ENCODE measurements at places on chromosomes 5 and 9.

- no peak for DNase-seq
These were observed 45.2 kb upstream of the NEK6 start for GRCh38 chr9:124212381-124213050.

DNA sequence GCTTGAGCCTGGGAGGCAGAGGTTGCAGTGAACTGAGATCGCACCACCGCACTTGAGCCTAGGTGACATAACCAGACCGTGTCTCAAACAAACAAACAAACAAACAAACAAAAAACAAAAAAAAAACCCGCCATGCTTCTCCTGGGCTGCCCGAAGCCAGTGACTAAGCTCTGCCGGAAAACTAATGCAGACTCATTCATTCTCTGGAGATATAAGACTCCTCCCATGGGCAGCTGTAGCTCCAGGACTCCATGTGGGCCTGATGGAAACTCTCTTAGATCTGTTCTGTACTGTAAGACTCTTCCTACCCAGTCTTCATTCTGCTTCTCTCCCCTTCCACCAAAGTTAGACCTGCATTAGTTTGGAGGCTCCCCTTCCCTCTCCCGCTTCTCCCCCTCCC lies 11.1 kb downstream of the GLDC start:
- DNase-seq: no peak

DNA sequence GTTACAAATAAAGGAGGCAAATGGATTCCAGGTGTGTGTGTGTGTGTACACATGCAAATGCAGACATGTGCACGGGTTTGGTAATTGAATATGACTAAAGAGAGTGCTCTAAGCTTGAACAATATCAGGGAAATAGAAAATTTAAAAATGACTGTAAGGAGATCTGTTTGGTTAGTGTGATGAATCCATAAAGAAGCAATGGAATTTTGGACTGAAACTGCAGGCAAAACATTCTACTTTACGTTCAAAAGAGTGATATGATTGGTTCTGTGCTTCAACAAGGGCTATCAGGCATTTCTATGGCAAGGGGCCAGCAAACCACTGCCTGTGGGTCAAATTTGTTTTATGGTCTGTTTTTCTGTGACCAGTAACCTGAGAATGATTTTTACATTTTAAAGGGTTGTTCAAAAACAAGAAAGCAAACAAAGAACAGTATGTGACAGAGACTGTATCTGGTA lies 332.8 kb upstream of the KLF9 start:
- DNase-seq: no peak

- DNase-seq: no peak
These were observed 10.9 kb downstream of the PTPA start for GRCh38 chr9:129122133-129122532.

DNA sequence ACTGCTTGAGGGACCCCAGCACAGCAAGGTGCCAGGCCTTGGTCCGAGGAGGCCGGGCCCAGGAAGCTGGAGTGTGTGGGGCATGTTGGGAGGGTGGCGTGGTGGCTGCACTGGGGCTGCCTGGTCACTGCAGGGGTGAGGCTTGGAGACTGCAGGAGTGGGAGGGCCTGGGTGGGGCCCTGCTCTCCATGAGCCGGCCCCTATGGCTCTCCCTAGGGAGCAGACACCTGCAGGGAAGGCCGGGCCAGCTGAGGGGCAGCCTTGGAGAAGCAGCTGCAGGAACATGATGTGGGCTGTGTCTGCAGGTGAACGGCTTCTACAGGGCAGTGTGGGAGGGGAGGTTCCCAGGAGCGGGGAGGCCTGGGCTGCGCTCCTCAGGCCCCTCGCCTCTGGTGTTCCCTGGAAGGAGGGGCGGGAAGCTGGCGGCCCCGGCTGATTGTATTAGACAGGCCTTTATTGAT lies 41.7 kb upstream of the TMEM250 start:
- no peak for DNase-seq

DNA sequence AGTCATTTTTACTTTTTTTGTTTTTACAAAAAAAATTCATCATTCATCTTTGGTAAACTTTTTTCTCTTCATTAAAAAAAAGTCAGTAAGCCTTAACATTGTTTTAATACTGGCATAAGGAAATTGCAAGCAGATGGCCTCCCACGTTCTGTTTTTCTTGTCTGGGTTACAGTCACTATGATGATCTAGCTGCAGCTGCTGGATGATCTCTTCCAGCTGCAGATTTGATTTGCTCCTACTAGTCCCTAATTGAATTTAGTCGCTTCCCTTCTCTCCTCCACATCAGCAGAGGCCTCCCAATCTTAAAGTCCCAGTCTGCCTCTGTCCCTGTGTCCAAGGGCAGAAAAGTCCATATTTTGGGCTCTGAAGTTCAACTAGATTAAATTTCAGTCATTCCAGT lies 106.8 kb upstream of the PTGER4 start:
- no peak for DNase-seq

DNA sequence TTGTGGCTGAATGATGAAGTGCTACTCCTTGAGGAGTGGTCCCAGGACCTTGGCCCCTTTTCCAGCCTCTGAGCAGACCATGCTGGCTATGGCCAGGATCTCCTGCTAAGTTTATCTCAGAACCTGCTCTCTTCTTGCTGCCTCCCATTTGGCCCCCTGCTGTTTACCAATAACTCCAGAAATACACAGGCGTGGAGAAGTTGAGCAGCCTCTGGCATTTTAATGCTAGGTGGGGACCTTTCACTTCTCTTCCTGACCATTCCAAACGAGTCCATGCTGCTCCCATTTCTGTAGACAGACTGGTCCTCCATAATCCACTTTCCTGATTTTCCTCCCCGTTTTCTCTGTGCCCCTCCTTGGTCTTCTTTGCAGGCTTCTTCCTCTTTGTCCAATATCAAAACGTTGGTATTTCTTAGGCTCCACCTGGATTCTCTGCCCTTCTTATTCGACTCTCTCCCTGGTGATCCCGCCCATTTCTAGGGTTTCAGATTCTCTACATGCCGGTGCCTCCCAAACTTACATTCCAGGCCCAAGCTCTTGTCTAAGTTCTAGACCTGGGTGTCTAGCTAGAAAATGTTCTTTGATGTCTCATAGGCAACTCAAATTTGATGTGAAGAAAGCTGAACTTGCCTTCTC lies 33.4 kb upstream of the TNFAIP8 start:
- DNase-seq: no peak

- DNase-seq: no peak
These were observed 91.3 kb downstream of the MAT2B start for GRCh38 chr5:163596608-163597315.

Data from GM12864 (cell line).